DMS53 (cell line): ENCODE measurements at places on chromosomes 13 and 19.

DNA sequence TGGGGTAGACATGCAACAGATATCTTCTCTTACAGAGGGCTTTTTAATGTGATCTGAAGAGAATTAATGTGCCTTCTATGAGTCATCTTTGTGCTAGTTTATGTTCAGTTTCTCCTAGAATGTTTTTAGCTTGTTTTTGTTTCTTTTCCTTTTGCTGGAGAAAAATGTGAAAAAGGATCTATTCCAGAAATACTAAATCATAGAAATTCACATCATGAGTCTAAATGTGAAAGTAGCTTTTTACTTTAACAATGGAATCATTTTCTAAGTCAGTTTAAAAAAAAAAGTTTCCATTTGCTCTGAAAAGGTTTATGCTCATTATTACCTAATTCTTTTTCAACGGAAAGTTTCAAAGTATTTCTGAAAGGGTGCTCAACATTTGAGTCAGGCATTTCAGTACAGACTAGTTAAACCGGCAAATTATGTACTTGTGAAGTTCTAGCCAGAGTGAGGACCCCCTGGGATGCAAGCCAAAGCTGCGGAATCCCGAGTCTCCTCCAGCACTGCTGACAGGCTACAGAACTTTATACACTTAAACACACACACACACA is 72.9 kb downstream of the SPATA13 start:
- DNase-seq, result no peak

GRCh38 chr13:109318945-109319590 is 467.3 kb downstream of the IRS2 start:
- DNase-seq, result no peak

DNA sequence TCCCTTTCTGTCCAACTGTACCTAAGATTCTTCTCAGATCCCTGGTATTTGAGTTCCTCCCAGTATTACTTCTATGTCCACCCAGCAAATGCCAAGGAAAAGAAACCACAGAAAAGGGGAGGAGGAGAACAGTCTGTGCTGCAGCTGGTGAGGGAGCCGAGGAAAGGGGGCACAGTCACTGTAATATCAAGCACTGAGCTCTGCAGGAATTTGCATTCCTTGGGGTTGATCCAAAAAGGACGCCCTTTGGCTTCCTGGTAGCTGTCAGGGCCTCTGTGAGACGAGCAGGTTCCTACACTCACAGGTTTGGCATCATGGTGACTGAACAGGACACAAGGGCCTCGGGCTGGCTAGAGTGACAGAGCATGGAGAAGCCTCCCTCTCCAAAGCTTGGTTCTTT is 273.4 kb downstream of the NHLRC3 start:
- no peak for DNase-seq

- DNase-seq, result peak; percentile 29
Observed at GRCh38 chr19:54387991-54388801, 23.5 kb upstream of the LAIR1 start.

DNA sequence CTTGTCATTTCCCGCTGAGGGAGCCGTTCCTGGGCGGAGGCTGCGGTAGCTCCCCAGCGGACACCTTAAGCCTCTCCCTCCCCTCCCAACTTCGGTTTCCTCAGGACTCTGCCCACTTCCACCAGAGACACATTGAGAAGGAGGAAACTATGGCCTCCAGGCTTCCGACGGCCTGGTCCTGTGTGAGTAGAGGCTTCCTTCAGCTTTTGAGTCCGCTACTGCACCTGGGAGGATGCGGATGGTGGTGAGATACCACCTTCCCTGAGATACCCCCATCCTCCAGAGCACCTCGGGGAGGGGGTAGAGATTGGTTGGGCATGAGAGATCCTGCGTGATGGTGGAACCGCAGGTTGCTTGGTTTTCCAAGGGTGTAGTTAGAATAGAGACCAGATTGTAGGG is 955 bp downstream of the ZNF274 start:
- DNase-seq, result no peak

- no peak for DNase-seq
Observed at GRCh38 chr13:43200736-43201135, 177.3 kb downstream of the DNAJC15 start.

DNA sequence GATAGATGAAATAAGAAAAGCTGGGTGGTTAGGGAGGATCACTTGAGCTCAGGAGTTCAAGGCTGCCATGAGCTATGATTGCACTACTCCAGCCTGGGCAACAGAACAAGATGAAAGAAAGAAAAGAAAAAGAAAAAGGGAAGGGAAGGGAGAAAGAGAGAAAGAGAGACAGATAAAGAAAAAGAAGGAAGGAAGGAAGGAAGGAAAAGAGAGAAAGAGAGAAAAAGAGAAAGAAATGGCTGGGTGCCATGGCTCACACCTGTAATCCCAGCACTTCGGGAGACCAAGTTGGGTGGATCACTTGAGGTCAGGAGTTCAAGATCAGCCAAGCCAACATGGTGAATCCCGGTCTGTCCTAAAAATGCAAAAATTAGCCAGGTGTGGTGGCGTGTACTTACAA is 21.1 kb downstream of the TEX101 start:
- no peak for DNase-seq

DNA sequence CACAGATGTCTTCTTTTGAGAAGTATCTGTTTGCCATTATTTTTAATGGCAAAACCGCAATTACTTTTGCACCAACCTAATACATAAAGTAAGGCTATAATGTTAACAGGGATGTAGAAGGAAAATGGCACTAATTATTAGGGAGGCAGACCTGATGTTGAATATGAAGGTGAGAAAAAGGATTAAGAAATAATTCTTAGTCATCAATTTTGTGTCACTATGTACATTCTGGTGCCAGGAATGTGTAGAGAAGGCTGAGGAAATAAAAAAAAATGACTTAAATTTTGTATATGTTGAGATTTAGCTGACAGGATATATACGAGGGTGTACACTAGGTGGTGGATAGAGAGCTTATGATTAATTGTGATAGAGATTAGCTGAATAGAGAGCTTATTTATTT is 12.6 kb downstream of the ZNF585B start:
- DNase-seq, result no peak

DNA sequence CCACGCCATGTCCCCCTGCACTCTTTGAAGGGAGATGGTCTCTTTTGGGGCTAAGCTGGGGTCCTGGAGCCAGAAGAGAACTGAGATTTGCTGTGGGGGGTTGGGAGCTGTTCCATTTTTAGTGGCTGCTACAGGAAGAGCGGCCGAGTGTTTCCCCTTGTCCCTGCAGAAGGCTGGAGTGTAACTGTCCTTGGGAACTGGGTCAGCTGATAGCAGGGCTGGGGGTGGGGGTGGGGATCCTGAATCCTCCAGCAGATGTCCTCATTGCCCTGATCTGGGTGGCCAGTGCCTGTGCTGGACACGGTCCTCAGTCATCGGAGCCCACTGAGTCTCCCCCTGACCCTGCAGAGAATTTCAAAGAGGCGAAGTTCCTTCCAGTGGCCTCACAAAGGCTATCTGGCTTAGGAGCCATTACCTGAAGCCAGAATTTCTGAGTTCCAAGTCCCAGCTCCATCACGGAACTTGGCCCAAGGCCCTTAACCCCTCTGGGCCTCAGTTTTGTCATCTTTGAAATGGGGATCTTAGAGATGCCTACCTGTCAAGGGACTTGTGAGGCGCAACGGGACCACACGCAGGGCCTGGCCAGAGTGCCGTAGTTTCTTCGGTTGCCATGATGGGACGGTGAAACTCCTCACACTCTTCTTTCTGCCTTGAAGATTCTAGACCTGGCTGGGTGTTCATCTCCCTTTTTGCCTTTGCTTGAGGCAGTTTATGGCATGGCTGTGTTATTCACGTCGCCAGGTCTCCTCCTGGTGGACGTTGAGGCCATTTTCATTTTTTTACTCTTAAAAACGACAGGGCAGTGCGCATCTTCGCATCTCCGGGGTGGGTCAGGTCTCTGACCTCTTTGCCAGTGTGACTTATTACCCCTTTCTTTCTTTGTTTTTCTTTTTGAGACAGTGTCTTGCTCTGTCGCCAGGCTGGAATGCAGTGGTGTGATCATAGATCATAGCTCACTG is 51.9 kb downstream of the DNM2 start:
- peak; percentile 18 for DNase-seq

- peak; percentile 64 for DNase-seq
Observed at GRCh38 chr13:33228648-33229445, 56.7 kb downstream of the STARD13 start.

- DNase-seq, result no peak
Observed at GRCh38 chr13:27014406-27015359, 156.9 kb downstream of the USP12 start.

DNA sequence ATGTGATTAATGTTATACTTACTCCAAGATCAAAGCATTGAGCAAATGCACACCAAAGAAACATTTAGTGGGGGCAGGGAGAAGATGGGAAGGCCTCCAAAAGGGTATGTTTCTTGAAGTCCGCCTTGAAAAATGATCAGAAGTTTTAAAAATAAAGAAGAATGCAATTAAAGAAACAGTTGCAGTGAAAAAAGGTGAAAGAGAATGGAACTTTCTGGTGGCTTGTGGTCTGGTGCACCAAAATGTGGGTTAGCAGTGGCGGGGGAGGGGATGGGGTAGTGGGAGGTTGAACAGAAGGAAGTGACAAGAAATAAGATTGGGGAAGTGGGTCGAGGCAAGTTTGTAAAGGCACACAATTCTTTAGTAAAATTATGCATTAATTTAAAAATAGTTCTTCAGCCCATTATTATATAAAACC is 2.5 kb downstream of the LCP1 start:
- no peak for DNase-seq

- no peak for DNase-seq
Observed at GRCh38 chr13:112068540-112069060, 1.7 kb downstream of the SOX1 start.

- no peak for DNase-seq
Observed at GRCh38 chr19:16779539-16780163, 49.5 kb upstream of the SIN3B start.

- DNase-seq, result peak; percentile 41
Observed at GRCh38 chr13:108176685-108177274, 38.6 kb downstream of the LIG4 start.

GRCh38 chr19:15371786-15372380 is 7.7 kb downstream of the AKAP8 start:
- DNase-seq, result no peak

- no peak for DNase-seq
Observed at GRCh38 chr19:28706693-28707092, 506.3 kb downstream of the UQCRFS1 start.

- no peak for DNase-seq
Observed at GRCh38 chr13:109874484-109875454, 88.4 kb upstream of the IRS2 start.

- no peak for DNase-seq
Observed at GRCh38 chr19:947707-948539, 22.1 kb downstream of the ARID3A start.

- DNase-seq, result peak; percentile 88
Observed at GRCh38 chr19:52923778-52924593, 758 bp upstream of the ZNF888 start.

GRCh38 chr13:54433493-54434206 is 1405.0 kb downstream of the OLFM4 start:
- peak; percentile 97 for DNase-seq

- no peak for DNase-seq
Observed at GRCh38 chr19:5172859-5173630, 167.6 kb downstream of the PTPRS start.

DNA sequence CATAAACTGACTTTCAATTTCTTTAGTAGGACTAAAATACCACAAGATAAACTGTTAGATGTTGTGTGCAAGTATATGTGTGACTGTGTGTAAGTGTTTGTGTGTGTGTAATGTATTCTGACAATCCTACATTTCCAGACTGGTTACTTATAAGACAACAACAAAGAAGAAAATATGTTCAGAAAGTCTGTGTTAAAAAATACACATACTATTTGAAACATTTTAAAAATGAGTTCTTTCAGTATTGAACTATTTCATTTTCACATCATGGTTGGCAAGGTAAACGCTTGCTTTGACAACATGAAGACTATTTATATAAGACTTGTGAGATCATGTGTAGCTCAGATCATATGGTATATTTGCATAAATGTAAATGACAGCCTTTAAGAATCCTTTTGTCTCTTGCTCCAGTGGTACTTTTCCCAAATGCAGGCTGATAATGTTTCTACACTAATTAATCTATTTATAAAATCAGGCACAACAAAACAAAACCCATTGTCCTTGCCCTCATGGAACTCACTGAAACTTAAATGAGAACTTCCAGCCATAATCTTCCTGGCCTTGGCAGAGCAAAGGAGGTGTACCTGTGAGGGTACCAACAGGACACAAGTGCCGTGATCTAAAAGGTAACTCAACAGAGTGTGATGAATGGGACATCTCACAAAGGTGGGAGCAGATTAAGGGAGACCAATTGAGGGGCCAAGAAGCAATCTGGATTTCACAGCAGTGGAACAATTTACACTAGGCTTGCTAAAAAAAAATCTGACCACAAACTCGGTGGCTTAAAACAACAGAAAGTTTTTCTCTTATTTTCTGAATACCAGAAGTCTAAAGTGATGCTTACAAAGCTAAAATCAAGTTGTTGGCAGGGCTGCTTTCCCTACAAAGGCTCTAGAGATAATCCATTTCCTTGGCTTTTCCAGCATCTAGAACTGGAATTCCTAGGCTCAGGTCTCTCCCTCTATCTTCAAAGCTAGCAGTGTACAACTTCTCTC is 349.0 kb downstream of the TBC1D4 start:
- no peak for DNase-seq

GRCh38 chr13:50722440-50723125 is 120.9 kb downstream of the DLEU7 start:
- no peak for DNase-seq

DNA sequence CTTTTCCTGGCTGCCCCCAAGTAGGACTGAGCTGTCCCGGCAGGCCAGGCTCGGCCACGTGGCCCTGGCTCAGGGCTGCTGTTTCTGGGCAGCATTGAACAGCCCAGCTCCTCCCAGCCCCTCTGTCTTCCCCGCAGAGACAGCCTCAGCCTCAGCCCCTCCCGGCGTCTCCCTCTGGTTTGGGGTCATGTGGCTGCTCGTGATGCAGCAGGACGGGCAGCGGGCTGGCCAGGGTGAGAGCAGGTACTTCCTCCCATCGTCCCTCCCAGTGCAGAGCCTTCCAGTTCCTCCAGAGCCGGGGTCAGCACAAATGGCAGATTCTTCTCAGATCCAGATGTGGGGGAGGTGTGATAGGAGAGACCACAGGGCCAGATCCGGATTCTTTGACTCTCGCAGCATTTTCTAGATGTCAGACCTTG is 114.6 kb downstream of the KDM4B start:
- DNase-seq, result no peak

DNA sequence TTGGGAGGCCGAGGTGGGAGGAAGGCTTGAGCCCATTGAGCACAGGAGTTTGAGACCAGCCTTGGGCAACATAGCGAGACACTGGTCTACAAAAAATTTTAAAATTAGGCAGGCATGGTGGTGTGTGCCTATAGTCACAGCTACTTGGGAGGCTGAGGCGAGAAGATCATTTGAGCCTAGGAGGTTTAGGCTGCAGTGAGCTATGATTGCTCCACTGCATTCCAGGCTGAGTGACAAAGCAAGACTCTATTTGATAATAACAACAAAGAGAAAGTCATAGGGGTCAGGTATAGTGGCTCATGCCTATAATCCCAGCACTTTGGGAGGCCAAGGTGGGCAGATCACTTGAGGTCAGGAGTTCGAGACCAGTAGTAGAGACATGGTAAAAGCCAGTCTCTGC is 4.6 kb upstream of the SLC44A2 start:
- no peak for DNase-seq
